ENCODE measurements at places on chromosomes 2 and 18.

- no peak for DNase-seq
Measured at GRCh38 chr2:242098445-242099128, 229.1 kb downstream of the RTP5 start.

DNA sequence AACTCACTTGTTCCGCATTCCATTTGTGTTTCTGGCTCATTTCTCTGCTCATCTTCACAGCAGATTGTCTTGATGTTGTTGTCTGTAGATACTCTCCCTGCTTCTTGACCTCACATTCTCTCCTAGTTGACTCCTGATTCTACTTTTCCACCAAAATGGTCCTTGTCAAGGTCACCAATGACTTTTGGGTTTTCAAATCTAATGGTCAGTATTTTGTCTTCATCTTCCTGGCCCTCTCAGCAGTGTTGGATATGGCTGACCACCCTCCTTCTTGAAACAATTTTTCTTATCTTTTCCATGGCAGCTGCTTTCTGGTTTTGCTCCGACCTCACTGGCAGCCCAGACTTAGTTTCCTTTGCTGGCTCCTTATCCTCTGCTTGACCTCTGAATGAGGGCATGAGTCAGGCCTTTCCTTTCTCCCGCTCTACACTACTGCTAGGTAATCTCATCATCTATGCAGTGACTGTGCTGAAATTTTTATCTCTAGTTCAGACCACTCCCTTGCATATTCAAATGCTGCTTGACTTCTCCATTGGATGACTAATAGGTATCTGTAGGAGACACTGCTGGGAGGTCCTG lies 386.6 kb upstream of the SPRED2 start:
- no peak for DNase-seq

DNA sequence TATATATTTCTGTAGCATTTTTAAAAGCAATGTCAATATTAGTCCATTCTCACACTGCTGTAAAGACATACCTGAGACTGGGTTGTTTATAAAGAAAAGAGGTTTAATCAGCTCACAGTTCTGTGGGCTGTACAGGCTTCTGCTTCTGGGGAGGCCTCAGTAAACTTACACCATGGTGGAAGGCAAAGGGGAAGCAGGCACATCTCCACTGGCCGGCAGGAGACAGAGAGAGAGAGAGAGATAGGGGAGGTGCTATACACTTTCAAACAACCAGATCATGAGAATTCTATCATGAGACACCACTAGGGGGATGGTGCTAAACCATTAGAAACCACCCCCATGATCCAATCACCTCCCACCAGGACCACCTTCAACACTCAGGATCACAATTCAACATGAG lies 43.1 kb downstream of the CHMP3 start:
- DNase-seq, result no peak

- DNase-seq, result no peak
Measured at GRCh38 chr2:39665811-39666490, at the start of gene TMEM178A. Gene TMEM178A (plus strand): TSS chr2:39665917. CDS start chr2:39665975, 58 bp downstream.

DNA sequence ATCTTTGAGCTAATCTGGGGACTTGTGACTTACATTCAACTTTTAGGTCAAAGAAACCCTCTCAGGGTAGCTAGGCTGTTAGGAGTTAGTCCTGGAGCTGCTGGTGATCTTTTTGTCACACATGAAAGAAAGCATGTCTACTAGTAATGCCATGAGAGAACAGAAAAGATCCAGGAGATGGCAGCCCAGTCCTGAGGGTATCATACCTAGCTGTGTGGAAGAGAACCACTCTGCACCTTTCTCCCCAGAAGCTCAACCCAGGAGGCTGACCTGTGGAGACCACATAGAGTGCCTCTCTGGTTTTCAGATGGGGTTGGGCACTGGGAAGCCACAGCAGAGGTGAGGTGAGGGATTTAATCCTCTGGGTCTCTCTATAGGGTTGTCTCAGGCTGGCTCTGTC lies 460.2 kb upstream of the UBE2E3 start:
- DNase-seq, result no peak

GRCh38 chr2:219254590-219255201 lies 978 bp upstream of the TUBA4A start:
- no peak for DNase-seq

DNA sequence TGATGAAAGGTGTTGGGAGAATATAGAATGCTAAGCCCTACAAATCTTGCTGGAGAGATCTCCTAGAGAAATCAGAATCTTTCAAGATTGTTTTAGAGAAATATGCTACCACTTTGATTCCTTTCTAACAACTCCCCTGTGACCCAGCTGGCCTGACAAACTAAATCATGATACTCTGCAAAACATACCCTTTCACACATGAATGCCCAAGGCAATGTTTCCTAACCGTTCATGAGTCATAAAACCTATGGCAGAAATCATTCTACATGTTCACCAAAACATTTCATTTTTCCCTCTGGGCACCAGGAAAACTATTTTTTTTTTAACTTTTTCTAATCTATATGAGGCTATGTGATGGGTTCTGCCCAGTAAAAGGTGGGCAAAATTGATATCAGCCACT lies 77.8 kb upstream of the SETBP1 start:
- DNase-seq, result no peak

GRCh38 chr2:120804459-120804858 lies 68.8 kb downstream of the GLI2 start:
- no peak for DNase-seq

DNA sequence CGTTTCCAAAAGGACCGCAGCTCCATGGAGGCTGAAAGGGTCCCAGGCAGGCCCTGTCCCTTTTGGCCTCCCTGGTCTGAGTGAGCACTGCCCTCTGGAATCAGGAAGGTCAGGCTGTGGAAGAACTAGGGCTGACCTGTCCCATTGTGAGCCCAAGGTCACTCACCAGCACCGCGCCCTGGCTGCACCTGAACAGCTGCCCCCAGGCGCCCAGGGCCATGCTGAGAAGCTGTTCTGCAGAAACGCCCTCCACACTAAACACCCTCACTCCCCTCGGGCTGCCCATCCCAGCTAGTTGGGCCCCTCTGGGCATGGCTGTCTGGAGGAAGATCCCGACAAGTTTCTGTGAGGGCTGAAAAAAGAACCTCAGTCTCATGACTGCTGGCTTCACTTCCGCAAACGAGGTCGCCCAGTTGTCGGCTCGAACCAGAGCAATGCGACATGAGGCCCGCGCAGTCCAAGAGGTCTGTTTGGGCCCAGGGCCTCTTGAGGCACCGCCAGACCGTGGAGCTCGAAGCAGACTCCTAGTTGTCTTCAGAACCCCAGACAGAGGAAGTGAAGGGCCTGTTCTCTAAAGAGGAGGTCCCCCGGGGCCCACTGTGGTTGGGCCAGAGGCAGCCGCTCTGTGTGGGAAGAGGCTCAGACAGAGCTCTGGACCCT lies 64.4 kb downstream of the INPP5D start:
- no peak for DNase-seq

GRCh38 chr2:95007822-95008221 lies 17.7 kb upstream of the MAL start:
- peak; percentile 36 for DNase-seq

DNA sequence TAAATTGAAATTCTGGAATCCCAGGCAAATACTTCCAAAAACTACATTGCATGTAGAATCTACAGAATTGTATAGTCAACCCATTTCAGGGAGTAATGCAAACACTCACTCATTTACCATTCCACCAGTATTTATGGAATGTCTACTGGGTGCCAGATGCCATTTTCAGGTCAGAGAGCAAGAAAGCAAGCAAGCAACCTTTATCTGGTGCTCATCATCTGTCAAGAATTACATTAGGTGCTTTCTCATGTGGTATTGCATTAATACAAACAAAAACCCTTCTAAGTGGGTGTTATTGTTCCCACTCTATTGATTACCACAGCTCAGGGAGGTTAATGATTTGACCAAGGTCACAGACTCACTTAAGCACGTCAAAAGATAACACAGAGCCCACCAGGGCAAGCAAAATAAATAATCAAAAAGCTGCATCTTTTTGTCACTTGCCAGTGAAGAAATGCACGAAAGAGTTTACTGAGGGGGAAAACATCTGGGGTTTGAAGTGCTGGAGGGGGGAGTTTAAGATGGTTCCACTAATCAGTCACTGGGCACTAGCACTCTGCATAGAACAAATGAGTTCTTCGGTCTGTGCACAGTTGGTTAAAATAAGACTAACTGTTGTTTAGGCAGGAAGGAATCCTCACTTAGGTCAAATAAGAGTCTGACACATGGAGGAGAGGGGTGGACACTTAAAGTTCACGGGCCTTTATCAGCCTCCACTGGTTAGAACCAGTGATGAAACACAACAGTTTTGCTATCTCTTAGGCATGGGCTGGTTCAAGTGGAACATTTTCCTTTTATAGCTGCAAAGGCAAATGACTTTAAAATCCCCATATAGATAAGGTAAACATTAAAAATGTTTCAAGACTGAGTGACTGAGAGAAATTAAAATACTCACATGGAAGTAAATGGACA lies 208.8 kb downstream of the CDH2 start:
- no peak for DNase-seq

- no peak for DNase-seq
Measured at GRCh38 chr2:108911807-108912628, 77.0 kb downstream of the EDAR start.

DNA sequence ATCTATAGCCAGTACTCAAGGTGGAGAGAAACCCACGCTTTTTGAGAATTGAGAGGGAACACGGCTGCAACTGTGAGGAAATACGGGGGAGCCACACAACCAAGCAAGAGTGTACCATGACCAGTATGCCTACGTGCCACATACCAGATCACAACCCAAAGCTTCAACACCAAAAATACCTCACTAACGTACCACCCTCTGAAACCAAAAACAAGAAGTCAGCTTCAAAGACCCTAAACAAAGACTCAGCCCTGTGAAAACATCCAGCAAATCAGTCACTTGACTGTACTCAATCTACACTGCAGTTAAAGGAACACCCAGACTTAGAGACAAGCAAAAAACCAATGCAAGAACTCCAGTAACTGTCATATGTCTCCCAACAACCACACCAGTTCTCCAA lies 17.0 kb downstream of the RNU4ATAC start:
- DNase-seq, result no peak

- DNase-seq, result no peak
Measured at GRCh38 chr2:58336416-58336815, 95.3 kb upstream of the FANCL start.

DNA sequence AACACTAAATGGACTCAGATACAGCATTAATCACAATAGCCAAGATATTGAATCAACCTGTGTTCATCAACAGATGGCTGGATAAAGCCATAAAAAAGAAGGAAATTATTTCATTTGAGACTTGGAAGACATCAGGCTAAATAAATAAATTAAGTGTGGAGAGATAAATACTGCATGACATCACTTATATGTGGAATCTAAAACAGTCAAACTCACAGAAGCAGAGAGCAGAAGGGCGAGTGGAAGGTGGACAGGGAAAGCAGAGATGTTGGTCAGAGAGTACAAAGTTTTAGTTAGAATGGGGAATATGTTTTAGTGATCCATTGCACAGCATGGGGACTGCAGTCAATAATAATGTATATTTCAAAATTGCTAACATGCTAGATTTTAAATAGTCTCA lies 207.2 kb downstream of the VAPA start:
- DNase-seq, result no peak

DNA sequence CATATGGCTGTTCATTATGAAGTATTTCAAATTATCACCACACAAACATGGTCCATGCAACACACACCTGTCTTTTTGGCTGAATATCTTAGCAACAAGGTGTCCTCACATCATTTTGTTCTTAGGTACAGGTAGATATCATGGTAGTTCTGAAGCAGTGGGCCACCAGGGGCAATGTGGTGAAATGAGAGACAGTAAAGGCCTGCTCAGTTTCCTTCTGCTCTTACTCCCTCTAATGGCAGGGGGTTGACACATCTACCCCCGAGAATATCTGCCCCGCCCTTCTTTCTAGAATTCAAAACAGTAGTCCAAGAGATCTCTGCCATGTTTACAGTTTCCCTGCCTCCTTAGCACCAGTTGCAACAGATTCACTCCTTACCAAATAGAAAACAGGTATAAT lies 147.0 kb upstream of the KLHL14 start:
- DNase-seq, result no peak

GRCh38 chr2:58649756-58650155 lies 408.6 kb upstream of the FANCL start:
- DNase-seq, result no peak

DNA sequence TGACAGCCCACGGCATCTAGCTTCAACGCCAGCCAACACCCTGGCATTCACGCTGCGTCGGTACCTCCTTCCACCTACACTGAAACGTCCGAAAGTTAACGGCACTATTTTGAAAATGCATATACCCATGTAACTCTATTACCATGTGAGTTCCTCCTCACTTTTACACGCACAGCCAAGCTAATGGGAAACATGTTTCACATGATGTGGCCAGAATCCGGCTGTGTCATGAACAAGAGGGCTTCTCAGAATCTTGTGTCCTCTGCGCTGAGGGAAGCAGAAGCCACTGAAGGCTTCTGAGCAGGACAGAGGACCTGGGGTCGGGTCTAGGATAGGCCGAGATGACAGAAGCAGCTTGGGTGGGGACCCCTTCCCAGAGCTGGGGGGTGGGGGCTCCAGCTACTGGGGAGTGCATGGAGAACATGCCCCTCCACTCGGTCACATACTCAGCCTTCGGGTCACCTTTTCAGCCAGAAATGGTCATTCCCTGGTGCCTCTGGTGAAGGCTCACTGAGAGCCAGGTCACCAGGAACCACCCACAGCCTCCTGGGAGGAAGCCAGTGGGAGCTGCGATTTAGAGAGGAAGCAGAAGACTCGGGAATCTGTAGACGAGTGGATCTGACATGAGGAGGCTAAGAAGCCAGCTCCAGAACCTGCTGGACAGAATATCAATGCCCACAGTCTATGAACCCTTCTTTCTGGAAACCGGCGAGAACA lies 41.5 kb downstream of the HDAC4 start:
- no peak for DNase-seq

- DNase-seq, result no peak
Measured at GRCh38 chr18:28916456-28916855, 739.5 kb upstream of the CDH2 start.

DNA sequence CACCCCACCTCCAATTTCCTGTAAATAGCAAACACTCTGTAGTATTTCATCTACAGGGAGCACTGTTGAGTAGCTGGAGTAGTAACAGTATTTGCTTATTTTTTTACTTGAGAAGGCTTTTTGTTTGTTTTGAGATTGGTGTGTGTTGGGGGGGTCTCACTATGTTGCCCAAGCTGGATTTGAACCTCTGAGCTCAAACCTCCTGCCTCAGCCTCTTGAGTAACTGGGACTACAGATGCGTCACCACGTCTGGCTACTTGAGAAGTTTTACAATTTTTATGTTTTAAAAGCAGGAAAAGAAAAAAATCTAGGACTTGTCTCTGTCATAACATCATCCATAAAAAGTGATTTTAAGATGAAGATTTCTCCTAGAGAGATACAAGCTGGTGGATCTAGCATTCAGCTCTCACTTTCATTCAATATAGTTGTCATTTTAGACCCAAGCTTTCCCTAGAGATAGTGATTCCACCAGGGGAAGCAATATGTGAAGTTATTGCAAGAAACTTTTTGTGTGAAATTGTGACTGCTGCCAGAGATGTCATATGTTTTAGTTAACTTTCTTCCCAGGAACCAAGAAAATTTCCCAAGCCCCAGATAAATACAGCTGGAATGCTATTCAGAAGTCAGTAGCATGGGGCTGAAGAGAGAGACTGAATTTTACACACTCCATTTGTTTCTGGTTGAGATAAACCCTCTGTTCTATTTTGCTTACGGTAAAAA lies 60.2 kb upstream of the MAP4K3 start:
- DNase-seq, result no peak
